ENCODE measurements at places on chromosomes 5 and 9.

- DNase-seq = no peak
These were observed 483.7 kb upstream of the PIK3R1 start for GRCh38 chr5:67731886-67732285.

- DNase-seq = no peak
These were observed 487.5 kb upstream of the SGCD start for GRCh38 chr5:155839251-155840037.

DNA sequence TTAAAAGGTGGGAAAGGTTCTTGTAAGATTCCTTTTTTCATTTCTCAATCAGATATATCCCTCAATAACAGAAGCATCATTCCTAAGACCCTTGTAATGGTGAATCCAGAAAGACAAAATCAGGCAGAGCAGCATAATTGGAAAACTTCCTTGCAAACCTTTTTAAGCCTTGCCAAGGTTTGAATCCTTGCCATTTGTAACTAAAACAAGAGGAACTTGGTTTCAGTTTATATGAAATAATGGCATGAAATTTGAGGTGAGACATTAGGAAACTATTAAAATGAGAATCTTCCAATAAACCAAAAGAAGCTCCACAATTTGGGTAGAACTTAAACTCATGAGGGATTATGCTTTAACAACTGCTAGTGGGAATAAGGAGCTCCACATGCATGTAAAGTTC lies 384.7 kb upstream of the SMC2 start:
- no peak for DNase-seq

- no peak for DNase-seq
These were observed 37.9 kb downstream of the SLC6A7 start for GRCh38 chr5:150227606-150228273.

- DNase-seq = no peak
These were observed 156.8 kb downstream of the MAPKAP1 start for GRCh38 chr9:125549891-125550885.

DNA sequence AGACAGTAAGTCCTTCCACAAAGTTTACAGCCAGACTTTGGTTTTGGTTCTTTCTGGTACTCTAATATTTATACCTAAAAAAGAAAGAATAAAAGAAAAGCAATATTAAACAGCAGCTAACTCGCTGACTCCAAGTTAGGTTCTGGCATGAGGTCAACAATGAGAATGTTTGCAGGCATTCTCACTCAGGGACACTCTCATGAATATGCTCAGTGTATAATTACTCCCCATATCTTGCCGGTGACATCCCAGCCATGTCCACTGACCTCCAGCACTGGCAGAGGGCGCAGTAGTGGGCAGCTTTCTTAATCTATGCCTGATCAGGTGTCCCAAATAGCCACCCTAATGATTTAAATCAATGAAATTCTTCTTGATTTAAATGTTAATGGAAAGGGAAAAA lies 151.5 kb downstream of the BNC2 start:
- DNase-seq = no peak

DNA sequence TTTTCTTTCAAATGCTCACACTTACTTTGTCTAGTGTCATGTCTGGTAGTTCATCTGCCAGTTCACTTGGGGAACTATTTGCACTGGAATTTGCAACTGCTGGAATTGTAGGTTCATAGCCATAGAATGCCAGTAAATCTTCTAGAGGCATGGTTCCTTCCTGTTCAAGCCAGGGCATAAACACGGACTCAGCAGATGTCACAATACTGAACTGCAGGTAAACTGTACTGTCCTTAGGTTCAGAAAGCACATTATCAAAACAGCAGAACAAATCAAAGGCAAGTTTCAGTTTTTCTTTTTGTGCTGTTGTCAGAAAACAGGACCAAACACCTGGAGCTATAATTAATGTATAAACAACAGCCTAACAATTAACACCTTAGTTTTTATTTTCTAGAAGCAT lies 13.1 kb downstream of the MIER3 start:
- DNase-seq = no peak

DNA sequence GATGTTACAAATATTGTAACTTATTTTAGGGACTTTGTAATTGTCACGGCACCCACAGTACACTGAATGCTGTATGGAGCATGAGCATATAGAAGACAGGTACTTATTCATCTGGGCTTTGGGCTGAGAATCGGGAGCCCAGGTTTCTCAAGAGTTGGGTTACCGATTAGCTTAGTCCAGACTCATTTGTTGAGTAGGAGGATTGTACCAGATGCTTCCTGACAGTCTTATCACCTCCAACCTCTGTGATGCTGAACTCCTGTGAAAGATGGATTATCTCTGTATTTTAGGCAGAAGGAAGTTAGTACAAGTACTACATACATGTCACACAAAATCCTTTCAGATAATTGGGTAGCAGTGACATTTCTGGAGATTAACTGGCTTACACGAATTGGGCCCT lies 79.2 kb downstream of the SV2C start:
- no peak for DNase-seq

GRCh38 chr9:93452710-93453046 lies 703 bp downstream of the FAM120AOS start:
- no peak for DNase-seq

GRCh38 chr5:153952893-153953292 lies 85.8 kb downstream of the FAM114A2 start:
- DNase-seq = no peak

DNA sequence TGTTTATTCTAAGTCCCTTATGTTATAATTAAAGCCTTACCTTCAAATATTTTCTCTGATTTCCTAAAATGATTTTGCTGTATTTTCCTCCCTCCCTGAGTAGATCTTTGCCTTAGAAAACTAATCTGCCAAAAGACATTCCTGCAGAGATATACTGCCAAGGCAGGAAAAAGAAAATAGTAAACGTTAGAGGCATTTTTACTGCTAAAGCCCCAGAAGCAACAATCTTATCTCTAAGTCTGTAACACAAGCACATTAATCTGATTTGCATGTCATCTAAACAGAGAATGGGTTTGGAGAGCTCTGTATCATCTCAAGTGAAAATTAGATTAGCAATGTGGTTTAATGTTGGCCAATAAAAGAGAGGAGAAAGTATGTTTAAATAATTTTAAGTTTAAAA lies 847.7 kb downstream of the MAT2B start:
- no peak for DNase-seq

- DNase-seq = no peak
These were observed 22.7 kb upstream of the UNC5A start for GRCh38 chr5:176787676-176788075.

DNA sequence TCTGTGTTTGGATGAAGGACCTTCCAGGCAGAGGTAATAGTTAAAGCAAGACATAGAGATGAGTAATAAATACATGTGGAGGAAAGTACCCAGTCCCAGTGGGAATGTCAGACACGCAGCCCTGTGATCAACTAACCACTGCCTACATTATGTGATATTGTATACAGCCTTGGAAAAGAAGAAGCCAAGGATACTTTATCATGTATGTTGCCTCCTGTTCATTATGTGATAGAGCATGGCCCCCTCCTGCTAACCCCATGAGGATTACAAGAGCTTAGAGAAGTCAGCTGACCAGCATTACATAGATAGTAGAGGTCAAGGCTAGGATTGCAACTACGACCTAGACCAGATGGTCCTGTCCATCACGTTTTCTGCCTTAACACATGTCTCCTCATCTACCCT lies 497.0 kb upstream of the TNC start:
- no peak for DNase-seq

- no peak for DNase-seq
These were observed 70.5 kb upstream of the TNFAIP8 start for GRCh38 chr5:119285070-119285916.

DNA sequence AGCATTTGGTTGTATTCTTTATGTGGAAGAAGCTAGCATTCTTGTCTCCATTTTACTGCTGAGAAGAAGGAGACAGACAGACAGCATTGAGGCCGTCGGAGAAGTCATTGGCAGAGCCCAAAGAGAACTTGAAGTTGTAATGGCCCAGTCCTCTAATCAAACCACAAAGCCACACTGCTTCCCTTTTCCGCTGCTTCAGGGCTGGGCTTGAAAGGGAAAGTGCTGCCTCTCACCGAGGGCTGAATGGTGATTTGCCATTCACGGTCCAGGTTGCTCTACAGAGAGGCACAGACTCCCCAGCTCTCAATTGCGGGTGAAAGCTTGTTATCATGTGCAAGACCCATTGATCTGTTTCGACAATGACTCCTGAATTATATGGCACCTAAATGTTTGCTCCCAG lies 25.6 kb upstream of the POU4F3 start:
- DNase-seq = no peak

DNA sequence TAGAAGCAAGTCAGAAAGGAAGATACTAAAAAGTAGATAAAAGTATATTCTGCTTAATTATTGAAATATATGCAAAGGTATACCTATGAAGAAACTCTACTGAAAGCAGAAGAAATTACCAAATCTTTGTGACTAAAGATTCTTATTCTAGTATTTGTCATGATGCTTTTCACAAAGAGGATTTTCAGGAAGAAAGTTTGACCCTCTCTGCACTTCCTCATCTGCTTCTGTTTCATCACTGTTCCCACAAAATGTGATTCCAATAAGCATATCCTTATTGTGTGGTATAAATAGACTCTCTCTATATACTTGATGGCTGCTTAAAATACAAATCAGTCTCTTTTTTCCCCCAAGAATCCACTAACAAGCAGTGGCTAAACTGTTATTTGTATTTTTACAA lies 2139.6 kb upstream of the ACO1 start:
- DNase-seq = no peak

- DNase-seq = no peak
These were observed 189.6 kb downstream of the PIK3R1 start for GRCh38 chr5:68405026-68405684.

GRCh38 chr5:175133185-175133584 lies 310.8 kb downstream of the DRD1 start:
- DNase-seq = no peak

- DNase-seq = no peak
These were observed 205.3 kb downstream of the SLCO4C1 start for GRCh38 chr5:102090770-102091169.

- DNase-seq = no peak
These were observed 143.4 kb downstream of the GOLPH3 start for GRCh38 chr5:32030686-32031085.

DNA sequence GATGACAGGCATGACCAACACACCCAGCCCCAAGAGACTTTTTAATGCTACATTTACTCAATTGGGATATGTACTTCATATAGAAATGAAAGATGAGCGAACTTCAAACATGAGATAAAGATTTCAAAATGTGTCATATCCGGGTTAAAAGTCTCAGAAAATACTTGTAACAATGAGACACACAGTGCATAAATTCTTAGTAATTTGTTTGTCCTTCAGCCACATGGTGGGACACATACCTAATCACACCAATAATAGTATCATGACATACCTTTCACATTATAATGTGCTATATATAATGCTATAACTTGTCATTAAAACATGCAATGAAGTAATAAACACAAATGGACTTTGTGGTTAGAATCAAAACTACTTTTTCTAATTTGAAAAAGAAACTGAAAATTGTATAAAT lies 204.7 kb upstream of the RFX3 start:
- no peak for DNase-seq

DNA sequence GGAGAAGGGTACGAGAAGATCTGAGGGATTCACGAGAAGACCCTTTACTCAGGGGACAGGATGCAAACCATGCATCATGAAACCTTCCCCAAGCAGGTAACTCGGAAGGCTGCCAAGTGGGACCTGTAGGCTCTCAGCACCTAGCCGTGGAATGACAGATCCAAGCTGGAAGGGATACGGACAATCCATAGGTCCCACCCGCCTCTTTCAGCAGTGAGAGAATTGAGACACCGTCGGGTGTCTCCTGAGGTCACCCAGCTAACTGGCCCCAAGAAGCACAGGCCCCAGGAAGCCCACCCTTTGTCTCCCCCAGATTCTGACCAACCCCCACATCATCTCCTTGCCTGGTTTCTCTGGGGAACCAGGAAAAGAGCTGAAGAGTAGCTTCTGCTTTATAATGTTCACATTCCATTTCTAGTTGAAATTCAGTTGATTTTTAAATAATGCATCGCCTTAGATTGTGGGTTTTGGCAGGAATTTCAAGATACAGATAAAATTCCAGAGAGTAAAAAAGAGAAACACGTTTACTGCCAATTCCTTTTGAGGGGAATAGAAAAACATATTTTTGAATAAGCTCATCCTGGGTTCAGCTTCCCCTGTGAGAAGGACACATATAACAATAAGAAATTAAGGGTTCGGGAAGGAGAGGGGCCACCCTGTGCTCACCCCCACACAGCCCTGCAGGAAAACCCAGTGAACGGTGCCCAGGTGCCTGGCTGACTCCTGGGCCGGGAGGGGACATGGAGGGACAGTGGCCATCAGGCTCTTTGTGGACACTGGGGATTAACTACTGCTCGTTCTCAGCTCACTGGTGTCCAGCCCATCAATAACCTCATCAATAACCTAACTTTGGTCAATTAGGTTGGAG lies 51.1 kb downstream of the NSUN2 start:
- no peak for DNase-seq

GRCh38 chr5:140635291-140636257 lies 2.6 kb upstream of the CD14 start:
- no peak for DNase-seq

DNA sequence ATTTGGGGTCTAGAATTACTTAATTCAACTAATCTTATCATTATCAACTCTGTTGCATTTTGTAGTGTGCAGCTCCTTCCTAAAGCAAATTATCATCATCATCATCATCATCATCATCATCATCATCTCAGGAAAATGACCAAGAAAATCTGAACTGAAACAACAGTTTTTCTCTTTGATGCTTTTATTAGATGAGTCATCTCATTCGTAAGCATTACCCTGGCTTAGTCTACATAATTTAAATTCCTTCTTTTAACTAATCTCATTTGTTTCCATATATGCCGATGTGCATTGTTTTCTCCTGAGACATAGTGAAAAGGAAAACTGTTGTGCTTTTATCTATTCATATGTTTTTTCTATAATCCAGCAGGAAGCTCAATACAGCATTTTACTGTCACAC lies 173.0 kb upstream of the PDE4D start:
- no peak for DNase-seq

GRCh38 chr9:110599468-110599867 lies 19.9 kb upstream of the SVEP1 start:
- DNase-seq = no peak

DNA sequence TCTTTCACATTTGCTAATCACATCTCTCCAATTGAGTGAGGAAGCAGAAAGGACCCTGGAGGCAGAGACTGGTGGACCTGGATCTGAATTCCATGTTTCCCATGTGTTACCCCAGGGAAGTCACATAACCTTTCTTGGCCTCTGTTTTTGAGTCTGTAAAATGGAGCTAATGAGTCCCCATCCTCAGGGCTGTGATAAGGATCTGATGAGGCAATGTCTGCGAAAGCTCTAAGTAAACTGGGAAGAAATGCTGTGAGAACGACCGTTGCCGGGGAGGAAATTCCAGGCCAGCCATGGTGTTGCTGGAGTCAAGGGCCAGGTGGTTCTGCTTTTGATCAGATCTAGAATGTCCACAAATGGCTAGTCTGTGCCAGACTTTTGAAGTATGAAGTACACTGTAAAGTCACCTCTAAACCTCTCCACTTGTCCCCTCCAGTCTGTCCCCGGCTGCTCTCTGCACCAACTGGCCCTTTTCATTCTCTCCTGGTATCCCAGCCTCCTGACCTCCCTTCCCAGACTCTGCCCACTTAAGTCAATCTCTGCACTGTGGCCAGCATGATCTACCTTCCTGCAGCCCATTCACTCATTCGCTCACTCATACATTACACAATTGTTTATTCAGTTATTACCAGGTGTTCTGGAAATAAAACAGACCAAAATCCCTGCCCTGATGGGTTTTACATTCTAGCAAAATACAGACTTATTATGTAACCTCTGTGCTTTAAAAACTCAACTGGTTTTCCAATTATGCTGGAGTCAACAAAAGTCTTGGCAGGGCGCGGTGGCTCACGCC lies 32.5 kb upstream of the N4BP3 start:
- DNase-seq = no peak

Data from activated CD8-positive, alpha-beta memory T cell treated with anti-CD3 and anti-CD28 coated beads for 4 hours (primary cell).